ENCODE measurements at places on chromosomes 1 and 21.

DNA sequence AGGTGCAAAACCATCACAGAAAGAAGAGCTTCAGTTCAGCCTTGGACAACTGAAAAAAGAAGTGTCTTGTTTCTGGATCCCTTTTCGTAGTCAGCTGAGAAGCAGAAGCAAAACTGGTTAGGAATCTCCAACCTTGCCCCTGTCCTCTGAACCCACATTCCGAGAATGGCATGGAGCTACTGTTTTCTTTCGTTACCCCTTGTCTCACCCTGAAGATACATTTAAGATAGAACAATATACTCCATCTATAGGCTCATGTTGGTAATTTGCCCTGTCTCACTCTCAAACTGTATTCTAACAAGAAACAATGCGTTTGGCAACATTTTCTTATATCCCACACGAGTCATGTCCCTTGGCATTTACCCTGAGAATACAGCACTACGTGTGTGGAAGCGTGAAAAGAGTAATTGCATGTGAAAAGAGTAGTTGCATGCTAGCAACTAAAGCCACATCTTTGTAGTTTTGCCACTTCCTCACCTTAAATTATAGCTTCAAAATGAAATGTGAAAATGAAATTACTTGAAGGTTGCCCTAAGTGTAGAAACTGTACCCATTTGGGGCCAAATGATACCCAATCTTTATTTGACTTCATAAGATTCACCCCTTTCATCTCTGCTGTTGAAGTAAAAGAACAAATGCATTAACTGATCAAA lies 5.3 kb downstream of the SLAMF7 start:
- DNase-seq = no peak

DNA sequence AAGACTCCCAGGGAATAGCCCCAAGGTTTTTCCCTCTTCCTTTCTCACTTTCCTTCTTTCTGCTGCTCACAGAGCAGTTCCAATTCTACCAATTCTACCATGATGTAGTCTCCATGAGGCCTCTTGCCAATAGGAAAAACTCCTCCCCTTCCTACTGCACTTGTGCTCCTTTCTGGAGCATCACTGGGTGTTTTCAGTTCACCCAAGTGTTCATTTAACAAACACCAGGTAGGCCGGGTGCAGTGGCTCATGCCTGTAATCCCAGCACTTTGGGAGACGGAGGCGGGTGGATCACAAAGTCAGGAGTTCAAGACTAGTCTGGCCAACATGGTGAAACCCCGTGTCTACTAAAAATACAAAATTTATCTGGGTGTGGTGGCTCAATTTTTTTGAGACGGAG lies 26.6 kb upstream of the H3-3A start:
- DNase-seq = no peak

DNA sequence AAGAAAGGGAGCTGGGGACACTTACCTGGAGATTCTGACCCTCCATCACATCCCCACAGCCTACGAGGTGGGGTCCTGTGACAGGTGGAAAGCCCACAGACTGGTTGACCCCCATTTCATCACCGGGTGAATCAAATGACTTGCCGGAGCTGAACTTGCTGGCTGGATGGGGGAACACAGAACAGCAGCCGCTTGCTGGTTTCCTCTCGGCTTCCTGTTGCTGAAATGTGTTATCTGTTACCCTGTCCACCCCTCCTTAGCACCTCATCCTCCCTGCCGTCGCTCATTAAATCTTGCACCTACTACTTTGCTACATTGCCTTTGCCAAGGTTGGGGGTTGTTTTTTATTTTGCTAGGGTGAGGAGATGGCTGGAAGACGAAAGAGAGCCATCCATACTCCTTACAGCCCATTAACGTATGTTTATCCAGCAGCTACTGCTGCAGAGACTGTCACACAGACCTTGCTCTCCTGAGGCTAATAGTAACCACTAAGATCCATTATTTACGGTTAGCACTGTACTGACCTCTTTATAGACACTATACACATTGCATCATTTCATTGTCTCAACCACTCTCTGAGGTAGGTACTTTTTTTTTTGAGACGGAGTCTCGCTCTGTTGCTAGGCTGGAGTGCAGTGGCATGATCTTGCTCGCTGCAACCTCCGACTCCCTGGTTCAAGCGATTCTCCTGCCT lies 7.0 kb downstream of the PAFAH2 start:
- DNase-seq = no peak

DNA sequence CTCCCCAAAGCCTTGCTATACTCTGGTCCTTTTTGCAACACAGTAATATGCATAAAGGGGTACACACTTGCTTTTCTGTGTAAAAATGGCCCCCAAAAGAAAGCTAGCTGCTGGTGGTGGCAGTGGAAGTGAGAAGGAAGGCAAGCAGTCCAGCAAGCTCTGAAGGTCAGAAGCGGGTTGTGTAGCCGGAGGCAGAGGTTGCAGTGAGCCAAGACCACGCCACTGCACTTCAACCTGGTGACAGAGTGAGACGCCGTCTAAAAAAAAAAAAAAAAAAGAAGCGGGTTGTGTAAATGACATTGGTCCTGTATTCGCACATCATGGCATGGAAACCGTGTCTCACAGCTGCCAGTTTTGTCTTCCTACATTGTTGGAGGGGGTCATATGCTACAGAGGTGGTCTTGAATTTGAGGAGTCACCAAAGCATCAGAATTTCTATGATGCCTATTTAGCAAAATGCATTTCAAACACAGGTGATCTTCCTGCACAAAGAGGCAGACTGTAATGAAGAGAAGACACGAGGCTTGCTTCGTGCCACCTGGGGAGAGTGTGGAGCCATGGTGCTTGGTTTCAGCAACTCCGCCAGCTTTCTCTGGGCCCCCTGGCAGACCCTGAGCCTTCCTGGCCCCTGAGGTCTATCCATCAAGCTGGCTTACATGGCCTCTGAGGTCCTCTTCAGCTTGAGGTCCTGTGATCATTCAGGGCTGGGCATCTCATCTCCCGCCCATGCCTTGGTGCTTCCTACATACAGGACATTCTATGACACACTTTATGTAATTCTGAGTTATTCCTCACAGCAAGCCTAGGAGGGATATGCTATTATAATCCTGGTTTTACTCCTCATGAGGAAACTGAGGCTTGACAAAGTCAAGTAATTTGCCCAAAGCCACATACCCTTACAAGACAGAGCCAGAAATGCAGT lies 71.0 kb downstream of the TOMM20 start:
- DNase-seq = no peak

DNA sequence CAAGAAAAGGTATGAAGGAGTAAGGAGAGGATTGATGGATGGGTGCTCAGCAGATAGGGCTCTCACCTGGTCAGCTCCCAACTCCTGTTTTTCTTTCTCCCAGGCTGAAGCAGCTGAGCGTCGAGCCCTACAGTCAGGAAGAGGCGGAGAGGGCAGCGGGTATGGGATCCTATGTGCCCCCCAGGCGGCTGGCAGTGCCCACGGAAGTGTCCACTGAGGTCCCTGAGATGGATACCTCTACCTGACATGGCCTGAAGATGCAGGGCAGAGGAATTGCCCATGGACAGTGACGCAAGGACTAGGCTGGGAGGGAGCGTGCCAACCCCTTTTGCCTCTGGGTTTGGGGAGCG lies 739 bp downstream of the ZNF593 start:
- no peak for DNase-seq

DNA sequence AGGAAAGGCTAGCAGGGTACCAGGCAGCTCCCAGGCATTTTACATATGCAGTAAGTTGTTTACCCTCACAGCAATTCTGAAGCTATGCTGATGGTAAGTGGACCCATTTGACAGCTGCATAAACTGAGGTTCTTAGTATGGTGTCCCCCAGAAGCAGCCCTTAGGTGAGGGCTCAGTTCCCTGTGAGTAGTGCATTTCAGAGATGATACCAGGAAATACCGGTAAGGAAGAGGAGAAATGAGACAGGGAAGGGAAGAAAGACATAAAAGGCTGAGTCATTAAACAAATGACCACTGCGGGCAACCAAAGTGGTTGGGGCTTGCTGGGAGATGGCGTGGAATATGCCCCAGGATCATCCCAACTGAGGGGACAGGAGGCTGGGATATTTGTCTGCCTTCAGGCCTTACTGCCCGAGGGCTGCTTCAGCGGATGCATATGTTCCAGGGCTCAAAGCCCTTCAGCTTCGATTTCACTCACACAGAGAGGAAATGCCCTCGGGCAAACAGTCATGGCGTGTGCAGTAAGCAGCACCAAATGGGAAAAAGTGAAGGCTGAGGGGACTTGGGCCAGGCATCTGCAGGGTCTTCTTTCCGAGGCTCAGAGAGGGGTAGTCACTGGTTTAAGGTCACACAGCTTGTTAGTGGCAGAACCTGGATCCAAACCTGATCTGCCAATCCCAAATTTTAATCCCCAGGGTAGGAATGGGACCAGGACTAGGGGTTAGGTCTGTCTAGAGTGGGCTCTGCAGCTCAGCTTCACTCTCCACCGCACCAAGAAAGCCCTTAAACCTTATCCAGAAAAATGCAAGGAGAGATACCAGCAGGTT lies 133.7 kb upstream of the RUNX3 start:
- no peak for DNase-seq

- no peak for DNase-seq
Observed at GRCh38 chr1:45667321-45668111, 18.8 kb downstream of the GPBP1L1 start.

DNA sequence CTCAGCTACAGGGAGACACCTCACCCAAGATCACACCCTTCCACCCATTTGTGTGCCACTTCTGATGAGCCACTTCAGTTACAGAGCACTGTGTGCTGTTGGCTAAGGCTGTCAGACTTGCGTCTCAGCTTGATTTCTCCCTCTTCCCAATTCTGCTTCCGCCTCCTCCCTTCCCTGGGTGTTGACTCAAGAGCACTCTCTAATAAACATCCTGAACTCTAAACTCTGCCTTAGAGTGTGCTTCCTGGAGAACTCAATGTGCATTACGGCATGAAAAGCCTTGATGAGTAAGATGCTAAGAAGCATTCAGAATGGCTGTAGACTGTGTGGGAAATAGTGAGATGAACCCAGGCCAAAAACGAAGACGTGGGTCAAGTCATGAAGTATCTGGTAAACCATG lies 54.9 kb upstream of the S1PR1 start:
- no peak for DNase-seq

DNA sequence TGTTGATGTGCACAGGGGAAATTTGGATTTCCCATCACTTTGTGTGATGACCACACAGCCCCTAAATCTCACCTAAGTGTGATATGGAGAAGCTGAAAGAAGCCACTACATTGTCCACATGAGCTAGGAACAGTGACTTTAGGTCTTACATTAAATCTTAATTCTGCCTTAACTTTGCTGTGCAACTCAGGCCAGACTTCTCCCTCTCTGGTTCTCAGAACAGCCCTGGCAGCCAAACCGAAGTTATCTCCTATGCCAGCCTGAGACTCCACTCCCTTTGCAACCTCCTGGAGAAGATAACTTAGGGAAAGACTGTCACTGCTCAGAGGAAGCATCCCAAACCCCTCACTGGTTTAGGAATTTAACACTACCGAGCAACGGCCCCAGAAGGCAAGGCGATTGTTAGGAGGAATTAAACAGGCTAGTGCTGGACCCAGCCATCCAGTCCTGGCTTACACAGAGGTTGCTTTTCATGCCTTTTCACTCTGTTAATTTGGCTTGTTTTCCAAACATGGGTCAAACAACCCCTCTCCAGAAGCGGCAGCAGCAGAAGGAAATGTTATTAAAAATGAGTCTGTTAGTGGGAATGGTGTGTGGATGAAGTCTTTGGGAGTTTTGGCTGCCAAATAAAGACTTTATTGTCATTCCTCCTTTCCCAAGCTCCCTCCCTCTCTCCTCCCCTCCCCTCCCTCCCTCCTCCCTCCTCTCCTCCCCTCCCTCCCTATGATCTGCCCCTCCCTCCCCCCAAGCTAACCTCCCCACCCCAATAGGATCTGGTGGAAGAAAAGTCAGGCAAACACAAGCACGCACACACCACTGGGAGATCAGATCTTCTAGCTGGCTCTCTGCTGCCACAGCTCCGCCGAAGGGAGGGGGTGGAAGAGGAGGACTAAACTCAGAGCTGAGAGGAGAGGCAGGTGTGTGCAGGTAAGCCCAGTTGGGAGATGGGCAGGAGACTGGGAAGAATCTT lies at the start of gene PRELP:
PRELP (plus strand) TSS at position 795 of the 970 bp plus-strand sequence. CDS start 7,379 bp downstream, outside the sequence.
- DNase-seq = peak; percentile 63

DNA sequence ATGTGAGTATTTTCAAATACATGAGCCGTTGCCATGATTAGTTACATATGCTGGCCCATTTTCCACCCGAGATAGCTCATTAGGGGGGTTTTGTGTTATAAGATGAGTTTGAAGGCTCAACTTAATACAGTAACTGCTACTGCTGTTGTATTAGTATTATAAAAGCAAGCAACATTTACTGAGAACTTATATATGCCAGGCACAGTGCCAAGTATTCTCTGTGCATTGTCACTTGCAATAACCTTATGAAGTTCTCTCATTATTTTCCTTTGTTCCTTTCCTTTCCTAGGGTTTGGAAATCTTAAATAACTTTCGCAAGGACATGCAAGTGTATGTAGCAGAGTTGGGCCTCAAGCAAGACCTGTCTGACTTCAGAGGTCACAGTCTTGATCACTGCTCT lies 107.9 kb downstream of the RYR2 start:
- DNase-seq = no peak

DNA sequence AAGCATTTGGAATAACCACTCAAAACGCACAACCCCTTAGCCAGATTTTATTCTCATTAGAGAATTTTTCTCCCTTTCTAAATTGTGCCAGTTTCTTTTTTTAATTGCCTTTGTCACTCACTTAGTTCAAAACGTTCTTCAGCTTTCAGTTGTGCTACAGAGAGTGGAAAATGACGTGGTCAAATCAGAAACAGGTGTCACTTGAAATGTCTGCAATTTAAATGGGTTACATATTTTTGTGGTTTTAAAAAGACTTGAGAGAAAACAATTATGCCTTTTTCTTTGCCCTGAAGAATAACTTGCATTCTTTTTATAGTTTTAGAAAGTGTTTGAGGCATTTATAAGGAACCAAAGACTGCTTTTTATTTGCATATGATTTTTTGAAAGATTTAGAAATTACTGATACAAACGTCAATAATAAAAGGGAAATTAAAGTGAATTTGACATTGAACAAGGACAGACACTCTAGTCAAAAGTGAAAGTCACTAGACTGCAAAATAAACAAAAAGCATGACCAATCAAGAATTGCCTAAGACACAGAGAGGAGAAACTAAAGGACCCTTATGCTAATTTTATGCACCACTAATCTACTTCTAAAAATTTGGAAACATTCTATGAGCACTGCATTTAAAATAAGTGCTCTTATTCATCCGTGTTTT lies 191.0 kb downstream of the TPR start:
- no peak for DNase-seq

- DNase-seq = no peak
Observed at GRCh38 chr1:58891347-58891746, 107.5 kb upstream of the JUN start.

Data from NT2/D1 (cell line).